ENCODE measurements at places on chromosomes 12 and 14.

- DNase-seq: peak; percentile 39
Observed at GRCh38 chr12:19575337-19576243, 136.3 kb downstream of the AEBP2 start.

GRCh38 chr14:99245564-99246511 is 26.2 kb downstream of the BCL11B start:
- DNase-seq: no peak

DNA sequence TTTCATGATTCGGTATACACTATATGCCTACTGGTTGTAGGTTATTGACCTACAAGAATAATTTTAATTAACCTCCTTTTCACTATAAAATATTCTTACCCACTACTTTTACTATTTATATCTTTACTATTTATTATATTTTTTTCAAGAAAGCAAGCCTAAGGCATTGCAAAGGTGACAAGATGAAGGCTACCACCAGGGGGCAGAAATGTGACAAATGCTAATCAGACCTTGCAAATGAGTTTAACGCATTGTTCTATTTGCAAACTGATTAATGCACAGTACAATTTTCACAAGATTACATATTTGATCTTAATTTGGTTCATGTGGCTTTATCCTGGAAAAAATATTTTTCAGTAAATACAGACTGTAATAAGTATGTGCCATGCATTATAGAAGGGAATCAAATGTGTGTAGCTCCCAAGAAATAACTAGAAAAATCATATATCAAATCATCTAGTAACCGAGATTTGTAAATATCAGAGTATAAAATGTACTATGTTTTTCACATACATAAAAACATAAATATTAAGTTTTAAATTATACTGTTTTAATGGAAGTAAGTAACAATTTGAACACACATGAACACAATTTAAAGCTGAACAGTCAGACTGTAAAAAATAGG is 107.0 kb downstream of the ADAMTS20 start:
- DNase-seq: no peak

DNA sequence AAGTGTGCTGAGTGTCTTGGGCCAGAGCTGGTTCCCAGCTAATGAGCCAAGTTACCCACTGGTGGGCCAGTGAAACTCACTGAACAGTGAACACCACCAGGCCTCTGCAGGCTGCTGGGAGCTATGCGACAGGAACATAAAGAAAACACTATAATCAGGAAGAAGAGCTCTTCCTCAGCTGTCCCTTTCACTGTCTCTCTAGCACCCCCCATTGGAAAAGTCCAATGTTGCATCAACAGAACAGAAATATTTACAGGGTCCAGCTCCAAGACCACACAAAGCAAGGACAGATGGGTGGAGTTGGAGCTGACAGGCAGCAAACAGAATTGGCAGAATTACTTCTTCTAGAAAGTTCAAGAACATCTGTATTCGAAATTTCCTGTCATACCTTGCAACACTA is 903.6 kb upstream of the TMEM132C start:
- no peak for DNase-seq

DNA sequence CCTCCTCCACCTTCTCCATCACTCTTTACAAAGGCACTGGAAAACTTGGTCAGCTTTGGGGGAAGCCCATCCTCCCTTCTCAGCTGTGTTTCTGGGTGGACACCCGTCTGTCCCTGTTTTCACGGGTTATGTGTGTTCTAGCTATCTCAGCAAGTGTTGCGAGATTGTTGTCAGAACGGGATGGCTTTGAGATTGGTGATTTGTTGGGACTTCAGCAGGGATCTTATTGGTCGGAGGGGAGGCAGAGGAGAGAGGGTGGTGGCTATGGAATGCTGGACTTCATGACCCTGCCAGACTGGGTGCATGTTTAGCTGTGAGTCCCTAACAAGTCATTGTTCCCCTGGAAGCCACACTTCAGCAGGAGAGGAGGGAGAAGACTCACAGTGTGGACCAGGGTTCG is 2.1 kb downstream of the USP5 start:
- DNase-seq: no peak

- no peak for DNase-seq
Observed at GRCh38 chr12:75699728-75700496, 188.5 kb upstream of the KRR1 start.

- no peak for DNase-seq
Observed at GRCh38 chr14:102914474-102915291, 7.8 kb upstream of the AMN start.

GRCh38 chr14:77022236-77022852 is 6.2 kb downstream of the IRF2BPL start:
- no peak for DNase-seq

GRCh38 chr12:109612003-109612402 is 38.4 kb downstream of the MVK start:
- no peak for DNase-seq

DNA sequence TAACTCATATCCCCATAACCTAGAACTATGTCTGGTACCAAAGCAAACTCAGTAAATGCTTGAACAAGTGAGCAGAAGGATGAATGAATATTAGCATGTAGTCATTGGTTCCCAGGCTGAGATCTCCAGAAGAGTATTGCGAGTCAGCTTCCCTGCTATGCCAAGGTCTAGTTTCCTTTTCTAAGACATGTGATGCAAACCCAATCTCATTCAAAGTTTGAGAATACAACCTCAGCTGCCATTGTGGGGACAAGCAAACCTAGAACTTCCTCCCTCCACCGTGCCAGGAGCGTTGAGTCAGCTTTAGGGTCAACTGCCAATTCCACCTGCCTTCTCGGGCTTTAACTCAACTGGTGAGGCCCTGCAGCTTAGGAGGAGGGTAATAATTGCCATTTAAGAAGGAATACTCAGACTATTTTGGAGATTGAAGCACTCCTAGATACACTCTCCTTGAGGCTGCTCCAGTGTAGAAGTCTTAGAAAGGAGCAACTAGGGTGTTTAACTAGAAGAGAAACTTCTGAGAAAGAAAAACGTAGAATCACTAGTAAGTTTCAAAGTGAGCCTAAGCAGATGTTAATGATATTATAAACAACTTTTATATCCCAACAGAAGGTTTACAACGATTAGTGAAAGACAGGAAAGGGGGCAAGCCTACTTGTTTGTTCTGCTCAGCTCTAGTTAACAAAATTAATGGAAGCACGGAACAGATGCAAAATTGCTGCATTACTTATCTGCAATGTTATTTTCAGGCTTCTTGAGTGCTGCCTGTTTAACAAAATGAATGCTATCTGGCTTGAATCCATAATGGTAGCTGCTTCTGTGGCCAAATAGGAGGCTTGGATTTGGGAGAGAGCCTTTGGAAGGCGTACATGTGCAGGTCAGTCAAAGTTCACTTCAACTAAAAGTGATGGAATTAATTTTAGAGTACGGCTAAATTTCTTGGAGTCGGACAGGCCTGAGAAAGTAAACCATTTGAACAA is 96.9 kb downstream of the HELB start:
- DNase-seq: no peak

- DNase-seq: no peak
Observed at GRCh38 chr14:32823706-32824105, 115.0 kb upstream of the NPAS3 start.

DNA sequence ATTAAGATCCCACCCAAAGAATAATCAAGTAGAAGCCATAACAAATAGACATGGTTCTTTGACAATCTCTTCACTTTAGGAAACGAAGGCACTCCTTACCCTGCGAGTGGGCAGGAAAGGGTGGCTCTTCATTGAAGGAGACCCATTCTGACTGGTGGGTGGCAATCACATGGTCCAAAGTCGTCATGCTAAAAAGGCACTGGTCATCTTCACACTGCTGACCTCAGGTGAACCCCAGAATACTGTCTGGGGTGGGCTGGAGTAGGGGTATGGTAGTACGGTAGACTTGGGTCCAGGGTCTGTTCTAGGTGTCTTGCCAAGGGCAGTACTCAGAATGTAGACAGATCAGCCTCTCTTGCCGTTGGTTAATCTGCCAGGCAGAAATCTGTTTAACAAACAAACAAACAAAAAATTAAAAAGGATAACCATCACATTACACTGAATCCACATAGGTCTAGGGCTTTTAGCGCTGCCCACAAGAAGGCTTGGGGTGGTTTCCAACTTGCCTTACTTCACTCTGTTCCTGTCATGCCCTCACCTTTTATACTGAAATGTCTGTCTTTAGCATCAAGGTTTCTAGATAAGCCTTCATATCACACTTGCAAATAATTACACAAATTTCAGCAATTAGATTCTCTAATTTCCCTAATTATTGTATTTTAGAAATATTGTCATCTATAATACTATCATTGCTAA is 1.8 kb downstream of the STON2 start:
- no peak for DNase-seq

GRCh38 chr12:129540249-129540648 is 363.6 kb downstream of the TMEM132D start:
- DNase-seq: peak; percentile 77

- DNase-seq: no peak
Observed at GRCh38 chr12:12608557-12608957, 3.1 kb upstream of the CREBL2 start.

DNA sequence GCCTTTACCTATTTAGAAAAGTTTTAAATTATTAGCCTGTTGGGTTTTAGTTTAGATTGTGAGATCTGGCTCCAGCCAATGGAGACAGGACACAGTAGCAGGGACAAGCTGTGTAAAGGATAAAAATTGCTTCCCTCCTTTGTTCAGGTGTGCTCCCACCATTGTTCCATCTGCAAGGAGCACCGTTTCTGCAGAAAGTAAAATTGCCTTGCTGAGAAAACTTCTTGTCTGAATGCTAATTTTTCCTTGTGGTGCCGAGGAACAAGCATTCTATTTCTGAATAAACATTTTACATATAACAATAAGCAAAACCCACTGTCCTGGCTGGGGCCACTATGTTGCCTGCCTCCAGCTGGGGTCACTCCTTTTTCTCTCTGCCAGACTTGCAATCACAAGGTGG is 72.7 kb upstream of the ZFP36L1 start:
- no peak for DNase-seq

GRCh38 chr12:5479761-5480160 is 47.9 kb downstream of the NTF3 start:
- no peak for DNase-seq

DNA sequence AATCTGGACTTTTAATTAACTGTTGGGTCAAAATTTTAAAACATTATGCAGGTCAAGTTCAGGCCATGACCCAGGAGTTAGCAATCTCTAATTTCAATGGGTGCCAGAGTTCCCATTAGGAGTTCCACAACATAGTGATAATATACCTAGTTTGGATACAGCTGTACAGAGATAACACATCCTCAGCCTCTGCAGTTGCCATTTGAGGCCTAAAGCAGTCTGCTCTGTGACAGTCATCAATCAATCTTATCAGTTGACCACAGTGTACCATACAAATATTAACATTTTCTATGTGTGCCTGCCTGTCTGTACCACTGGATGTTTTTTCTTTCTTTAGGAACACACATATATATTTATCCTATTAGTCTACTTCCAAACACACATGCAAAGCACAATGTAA is 54.0 kb upstream of the BBS10 start:
- DNase-seq: no peak

- DNase-seq: no peak
Observed at GRCh38 chr14:23525611-23526010, 26.0 kb downstream of the ZFHX2 start.

DNA sequence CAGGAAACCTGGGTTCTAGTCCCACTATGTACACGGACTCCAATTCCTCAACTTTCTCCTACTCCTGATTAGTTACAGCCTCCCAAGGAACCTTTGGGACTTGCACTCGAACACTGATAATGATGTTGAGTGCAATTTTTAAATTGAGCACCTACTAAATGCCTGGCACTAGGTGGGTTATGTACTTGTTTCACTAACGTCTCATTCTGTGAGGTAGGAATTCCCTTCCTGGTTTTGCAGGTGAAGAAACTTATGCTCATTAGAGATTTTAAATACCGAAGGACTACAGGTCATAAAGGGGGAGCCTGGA is 536 bp downstream of the PARPBP start:
- DNase-seq: no peak

DNA sequence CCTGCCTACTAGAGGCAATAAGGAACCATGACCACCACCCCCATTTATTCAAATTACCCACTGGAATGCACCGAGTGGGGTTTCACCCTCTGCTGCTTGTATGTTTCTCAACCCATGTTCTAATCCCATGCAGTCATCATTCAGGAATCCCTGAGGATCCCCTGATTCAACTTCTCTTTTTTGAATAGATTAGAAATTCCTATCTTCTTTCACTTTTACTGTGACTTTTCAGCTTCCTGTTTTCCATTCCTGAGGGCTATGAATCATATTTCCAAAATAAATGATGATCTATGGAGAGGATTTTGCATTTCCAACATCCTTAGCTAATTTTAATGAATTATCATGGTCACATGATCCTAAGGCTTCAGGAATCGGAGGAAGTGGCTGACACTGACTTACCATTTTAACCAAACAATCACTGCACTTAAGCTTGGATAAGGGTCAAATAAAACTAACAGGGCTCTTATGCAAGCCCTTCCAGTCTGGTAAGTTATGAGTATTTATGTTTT is 19.4 kb upstream of the P2RX4 start:
- no peak for DNase-seq

- no peak for DNase-seq
Observed at GRCh38 chr12:49985981-49986380, 13.2 kb downstream of the AQP6 start.

DNA sequence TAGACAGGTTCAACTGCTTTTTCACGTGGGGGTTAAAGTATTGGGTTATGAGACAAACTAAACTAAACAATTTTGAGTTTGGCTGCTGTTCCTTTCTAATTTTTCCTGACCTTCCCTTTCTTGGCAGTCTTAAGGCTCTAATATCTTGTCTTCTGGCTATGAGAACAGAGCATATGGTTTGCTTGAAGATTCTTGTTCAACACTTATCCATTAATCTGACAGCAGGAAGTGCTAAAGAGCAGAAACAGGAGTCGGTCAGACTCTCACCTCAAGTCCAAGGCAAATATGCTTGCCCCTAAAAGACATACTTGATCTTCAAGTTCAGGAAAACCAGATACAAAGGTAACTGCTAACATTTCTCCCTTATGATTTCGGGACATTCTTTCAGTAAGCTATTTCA is 52.6 kb upstream of the KCNJ8 start:
- DNase-seq: no peak

DNA sequence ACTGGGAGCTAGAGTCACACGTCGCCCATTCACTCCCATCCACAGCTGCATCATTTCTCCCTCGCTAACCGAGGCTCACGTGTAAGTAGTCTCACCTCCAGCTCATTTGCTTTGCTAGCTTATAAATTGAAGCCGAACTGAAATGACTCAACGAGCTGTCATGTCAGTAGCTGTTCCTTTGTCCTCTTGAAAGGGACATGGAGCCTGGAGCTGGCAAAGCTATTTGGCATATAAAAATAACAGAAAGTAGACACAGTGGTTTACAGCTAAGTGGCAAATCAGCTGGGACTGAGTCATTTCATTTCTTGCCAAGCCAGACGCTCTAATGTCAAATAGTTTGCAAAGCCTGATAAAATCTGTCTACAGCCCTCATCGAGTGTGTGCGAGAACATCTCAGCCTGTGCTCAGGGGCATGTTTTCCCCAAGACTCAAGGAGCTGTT is 114.4 kb upstream of the TMEM233 start:
- peak; percentile 12 for DNase-seq

DNA sequence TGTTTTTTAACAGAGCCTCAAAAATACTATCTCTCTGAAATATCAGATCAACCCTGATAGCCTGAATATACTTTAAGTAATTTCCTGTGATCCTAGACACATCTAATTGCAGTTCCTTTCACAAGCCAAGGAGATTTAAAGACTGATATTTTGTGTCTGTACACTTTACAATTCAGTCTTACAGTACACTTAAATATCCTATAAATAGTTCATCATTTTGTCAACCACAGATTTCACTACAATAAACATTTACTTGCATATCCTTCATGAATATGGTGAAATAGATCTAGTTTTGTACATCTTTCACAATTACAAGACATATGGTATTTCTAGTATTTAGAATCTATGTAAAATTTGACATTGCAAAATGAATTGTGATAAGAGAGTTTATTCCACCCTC is 161.0 kb downstream of the PAX9 start:
- DNase-seq: no peak
